ENCODE measurements at places on chromosomes 5 and 9.

GRCh38 chr5:102956599-102956998, 163.3 kb downstream of the GIN1 start:
- no peak for DNase-seq

DNA sequence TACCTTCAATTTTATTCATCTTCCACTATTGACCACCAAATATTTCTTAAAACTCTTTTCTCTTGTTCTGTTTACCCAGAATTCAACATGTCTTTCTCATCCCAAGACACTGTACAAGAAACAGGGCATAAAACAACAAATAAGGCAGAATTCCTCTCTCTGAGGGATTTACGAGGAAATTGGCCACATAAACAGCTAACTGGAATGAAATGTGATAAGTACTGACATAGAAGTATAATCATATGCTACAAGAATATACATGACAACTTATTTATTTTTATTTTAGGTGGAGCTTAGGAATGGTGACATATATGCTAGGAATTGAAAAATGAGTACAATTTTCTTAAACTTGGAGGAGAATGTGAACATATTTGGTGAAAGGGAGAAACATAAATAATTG, 48.8 kb upstream of the FBN2 start:
- DNase-seq = no peak

DNA sequence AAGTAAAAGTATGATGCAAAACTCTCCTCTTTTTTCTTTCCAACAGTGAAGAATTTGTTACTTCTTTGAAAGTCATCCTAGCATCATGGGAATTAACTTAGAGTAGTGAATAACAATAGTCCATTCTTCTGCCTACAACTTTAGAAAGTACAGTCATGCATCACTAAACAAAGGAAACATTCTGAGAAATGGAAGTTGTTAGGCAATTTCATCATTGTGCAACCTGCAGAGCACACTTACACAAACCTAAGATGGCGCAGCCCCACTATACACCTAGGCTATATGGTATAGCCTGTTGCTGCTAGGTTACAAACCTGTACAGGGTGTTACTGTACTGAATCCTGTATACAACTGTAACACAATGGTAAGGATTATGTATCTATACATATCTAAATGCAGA, 1209.3 kb upstream of the C9orf72 start:
- DNase-seq = no peak

DNA sequence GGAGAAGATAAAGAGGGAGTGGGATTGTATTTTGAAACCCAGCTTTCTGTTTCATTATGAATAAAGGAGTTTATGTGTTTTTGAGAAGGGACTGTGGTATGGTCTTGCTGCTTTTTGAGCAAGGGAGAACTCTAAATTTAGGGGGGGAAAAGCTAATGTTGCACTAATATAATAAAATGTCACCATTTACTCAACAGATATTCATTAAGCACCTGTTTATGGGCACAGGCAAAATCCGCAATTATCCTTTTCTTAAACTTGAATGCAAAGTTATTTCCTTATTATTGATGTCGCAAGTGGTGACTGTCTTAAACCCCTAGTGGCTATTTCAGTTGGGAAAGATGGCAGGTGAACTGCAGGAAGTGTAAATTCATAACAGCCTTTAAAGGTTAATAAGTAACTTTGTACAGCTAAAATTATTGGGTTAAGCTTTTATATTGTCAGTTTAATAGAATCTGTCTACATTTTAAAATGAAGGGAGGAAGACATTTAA, 1.5 kb downstream of the CDC42SE2 start:
- DNase-seq = no peak

- no peak for DNase-seq
These were observed 9.9 kb downstream of the REEP2 start for GRCh38 chr5:138448481-138449398.

DNA sequence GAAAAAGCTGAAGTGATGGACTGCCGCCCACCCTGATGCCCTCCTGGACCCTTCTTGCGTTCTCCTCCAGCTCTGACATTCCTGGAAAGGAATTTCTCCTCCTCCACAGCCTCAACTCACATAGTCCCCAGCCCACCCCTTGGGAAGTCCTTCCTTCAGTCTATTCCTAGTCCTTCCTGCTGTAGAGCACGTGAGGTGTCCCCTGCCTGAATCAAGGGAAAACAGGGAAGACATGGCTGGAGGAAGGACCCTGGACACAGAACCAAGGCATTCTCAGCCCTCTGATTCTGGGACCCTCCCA, 3.7 kb downstream of the ARID3C start:
- no peak for DNase-seq

GRCh38 chr9:81690251-81690851, 1.0 kb upstream of the TLE1 start:
- DNase-seq = no peak

GRCh38 chr5:43362725-43363435, 49.3 kb downstream of the CCL28 start:
- DNase-seq = no peak
